ENCODE measurements at places on chromosomes 6 and 20.

GRCh38 chr6:166394036-166394892 is 11.5 kb upstream of the MPC1 start:
- no peak for DNase-seq

DNA sequence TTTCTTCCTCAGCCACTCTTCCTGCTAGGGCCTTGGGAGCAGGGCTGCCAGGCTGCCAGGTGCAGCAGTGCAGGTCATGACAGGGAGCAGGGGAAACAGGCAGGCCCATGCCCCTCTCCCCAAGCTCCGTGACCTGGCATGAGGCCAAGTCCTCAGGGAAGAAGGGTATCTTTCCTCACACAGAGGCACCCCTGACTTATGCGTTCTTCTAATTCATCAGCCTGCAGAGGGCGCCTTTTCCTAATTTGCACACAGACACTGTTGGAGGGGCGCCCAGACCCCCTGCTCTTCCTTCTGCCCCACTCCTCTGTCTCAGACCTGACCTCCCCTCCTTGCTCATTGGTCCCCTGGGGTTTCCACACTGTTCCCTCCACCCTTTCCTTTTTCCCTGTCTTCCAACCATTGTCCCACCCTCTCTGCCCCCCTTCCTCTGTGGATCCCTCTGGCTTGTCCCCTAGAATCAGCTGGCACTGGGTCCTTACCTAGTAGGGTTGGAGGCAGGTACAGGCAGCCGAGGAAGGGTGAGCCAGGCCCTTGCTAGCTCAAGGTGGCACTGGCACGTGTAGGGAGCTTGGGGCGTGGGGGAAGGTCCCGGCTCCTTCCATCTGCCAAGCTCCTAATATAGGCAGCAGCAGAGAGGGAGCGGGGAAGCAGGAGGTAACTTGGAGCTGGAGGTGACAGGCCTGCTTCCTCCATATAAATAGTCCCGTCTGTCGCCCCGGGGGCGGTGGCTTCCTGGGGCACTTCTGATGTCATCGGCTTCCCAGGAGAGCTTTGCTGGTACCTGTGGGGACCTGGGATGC is 154.9 kb upstream of the MLN start:
- DNase-seq = no peak

DNA sequence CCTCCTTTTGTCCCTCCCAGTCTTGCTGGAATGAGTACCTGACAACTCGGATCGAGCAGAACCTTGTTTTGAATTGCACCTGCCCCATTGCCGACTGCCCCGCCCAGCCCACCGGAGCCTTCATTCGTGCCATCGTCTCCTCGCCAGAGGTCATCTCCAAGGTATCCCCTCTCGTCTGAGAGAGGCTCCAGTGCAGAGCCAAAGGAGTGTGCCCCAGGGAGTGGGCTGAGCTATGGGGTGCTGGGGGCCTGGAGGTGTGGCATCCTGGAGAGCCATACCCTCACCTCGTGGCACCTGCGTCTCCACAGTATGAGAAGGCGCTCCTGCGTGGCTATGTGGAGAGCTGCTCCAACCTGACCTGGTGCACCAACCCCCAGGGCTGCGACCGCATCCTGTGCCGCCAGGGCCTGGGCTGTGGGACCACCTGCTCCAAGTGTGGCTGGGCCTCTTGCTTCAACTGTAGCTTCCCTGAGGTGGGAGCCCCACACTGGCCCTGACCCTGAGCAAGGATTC is 8.8 kb downstream of the DNPH1 start:
- DNase-seq = no peak

- DNase-seq = peak; percentile 79
Measured at GRCh38 chr6:34295721-34296120, 46.9 kb upstream of the SMIM29 start.

- no peak for DNase-seq
Measured at GRCh38 chr6:75183099-75183541, 22.7 kb downstream of the COL12A1 start.

- peak; percentile 71 for DNase-seq
Measured at GRCh38 chr6:134619789-134620188, 301.9 kb upstream of the SGK1 start.

- DNase-seq = no peak
Measured at GRCh38 chr6:38173909-38174308, 354.4 kb downstream of the ZFAND3 start.

DNA sequence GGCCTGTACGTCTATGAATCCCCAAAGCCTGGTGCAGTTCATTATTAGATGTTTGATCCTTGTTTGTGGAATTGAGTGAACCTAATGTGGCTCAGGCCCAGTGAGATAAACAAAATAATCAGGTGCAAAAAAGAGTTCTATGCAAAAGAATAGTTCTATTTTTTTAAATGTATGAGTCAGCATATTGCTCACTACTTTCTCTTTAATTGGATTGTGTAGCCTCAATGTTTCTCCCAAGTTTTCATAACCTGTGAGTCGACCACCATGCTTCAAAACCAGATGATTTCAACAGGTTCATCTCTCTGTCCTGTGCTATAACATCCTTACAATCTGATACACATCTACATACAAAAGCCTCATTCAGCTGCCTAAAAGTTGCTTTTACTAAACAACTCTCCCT is 116.5 kb upstream of the HDAC2 start:
- no peak for DNase-seq

GRCh38 chr20:64188682-64189529 is 24.7 kb downstream of the MYT1 start:
- no peak for DNase-seq

GRCh38 chr6:72740135-72740534 is 118.3 kb downstream of the KCNQ5 start:
- no peak for DNase-seq

- no peak for DNase-seq
Measured at GRCh38 chr6:15713325-15713724, 50.5 kb upstream of the DTNBP1 start.

DNA sequence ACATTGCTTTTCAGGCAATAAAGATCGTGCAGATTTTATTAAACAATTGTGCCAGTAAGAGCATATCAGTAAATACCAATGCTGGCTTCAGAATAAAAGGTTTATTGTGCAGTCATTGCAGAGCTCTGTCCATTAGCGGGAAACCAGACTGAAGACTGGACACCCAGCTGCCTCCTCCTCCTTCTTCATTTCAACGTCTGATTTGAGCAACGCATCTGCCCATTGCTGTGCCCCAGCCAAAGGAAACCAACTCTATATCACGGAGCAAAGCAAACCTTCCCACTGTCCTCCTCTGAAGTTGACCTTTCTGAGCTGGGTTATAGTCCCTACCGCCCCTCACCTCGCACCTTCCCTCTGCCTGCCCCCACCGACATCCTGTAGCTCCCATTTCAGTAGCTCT is 80.8 kb downstream of the SLC22A23 start:
- DNase-seq = no peak

- DNase-seq = no peak
Measured at GRCh38 chr6:13421425-13422059, 65.9 kb downstream of the GFOD1 start.

GRCh38 chr20:33789109-33789857 is 21.9 kb upstream of the CHMP4B start:
- no peak for DNase-seq

GRCh38 chr6:151036869-151037680 is 171.6 kb downstream of the MTHFD1L start:
- no peak for DNase-seq

DNA sequence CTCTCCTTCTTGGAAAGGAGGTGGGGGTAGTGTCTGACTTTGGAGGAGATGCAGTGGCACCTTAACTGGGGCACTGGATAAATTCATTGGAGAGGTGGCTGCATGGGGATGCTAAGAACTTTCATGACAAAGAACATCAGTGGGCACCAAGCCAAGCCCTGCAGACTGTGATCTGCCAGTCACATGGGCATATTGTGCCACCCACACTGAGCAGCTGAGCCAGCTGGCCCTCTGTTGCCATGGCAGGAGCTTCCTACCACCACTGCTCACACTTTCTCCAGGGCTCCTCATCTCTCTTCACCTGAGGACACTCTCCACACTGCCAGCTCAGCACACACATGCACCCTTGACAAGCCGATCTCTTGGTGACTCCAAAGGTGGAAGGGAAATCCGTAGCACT is 715.6 kb downstream of the QKI start:
- no peak for DNase-seq

GRCh38 chr6:30267423-30267822 is 54.2 kb upstream of the TRIM26 start:
- DNase-seq = no peak

DNA sequence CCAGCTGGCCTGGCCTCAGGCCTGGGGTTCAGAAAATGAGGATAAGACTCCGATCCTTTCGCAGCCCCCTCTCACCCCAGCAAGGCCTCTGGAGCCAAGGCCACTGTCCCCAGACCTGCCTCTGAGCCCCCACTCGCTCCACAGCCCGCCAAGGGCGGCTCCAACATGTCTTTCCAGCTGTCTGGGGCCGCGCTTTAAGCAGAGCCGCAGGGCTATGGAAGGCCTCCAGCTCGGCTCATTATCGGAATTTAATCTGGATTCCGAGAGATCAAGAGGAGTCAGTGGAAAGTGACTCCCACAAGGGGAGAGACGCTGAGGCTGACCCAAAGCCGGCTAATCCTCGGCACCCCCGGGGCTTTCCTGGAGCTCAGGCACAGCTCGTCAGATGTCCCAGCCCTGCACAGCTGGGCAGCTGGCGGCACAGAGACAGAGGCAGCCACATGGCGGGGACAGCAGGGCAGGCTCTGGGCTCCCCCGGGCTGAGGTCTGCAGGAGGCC is 41.8 kb downstream of the BMP7 start:
- no peak for DNase-seq

GRCh38 chr6:49662892-49663261 is 26.2 kb upstream of the RHAG start:
- no peak for DNase-seq

- peak; percentile 35 for DNase-seq
Measured at GRCh38 chr6:42979523-42980177, 669 bp upstream of the PEX6 start.

- DNase-seq = no peak
Measured at GRCh38 chr20:32678948-32679347, 5.2 kb upstream of the C20orf203 start.

GRCh38 chr6:121593011-121593641 is 157.7 kb downstream of the GJA1 start:
- DNase-seq = no peak

DNA sequence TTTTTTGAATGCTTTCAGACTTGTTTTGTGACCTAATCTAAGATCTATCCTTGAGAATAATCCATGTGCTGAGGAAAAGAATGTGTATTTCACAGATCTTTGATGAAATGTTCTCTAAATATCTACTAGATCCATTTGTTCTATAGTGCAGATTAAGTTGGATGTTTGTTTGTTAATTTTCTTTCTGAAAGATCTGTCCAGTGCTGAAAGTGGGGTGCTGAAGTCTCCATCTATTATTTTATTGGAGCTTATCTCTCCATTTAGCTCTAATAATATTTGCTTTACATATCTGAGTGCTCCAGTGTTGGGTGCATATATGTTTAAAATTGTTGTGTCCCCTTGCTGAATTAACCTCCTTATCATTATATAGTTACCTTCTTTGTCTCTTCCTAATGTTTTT is 303.6 kb downstream of the HTR1B start:
- DNase-seq = no peak

GRCh38 chr20:49484180-49485140 is 2.0 kb upstream of the KCNB1 start:
- DNase-seq = peak; percentile 81

- DNase-seq = no peak
Measured at GRCh38 chr20:37194621-37195417, 15.5 kb upstream of the MROH8 start.

DNA sequence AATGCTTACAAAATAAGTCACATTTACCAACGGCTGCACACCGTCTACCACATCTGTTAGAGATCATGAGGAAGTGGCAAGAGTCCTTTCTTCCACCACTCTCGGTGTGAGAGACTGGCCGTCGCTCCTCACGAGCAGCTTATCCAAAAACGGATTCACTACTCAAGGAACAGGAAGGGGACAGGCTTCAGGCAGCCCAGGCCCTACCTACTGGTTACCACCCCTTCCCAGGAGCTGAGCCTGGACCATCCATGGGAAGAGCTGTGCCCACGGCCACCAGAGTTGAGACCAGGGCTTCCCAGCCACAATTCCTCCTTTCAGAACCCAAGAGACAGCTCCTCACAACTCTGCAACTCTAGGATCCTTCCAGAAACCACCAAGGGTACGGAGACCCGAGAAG is 37.0 kb downstream of the FOXF2 start:
- DNase-seq = no peak

DNA sequence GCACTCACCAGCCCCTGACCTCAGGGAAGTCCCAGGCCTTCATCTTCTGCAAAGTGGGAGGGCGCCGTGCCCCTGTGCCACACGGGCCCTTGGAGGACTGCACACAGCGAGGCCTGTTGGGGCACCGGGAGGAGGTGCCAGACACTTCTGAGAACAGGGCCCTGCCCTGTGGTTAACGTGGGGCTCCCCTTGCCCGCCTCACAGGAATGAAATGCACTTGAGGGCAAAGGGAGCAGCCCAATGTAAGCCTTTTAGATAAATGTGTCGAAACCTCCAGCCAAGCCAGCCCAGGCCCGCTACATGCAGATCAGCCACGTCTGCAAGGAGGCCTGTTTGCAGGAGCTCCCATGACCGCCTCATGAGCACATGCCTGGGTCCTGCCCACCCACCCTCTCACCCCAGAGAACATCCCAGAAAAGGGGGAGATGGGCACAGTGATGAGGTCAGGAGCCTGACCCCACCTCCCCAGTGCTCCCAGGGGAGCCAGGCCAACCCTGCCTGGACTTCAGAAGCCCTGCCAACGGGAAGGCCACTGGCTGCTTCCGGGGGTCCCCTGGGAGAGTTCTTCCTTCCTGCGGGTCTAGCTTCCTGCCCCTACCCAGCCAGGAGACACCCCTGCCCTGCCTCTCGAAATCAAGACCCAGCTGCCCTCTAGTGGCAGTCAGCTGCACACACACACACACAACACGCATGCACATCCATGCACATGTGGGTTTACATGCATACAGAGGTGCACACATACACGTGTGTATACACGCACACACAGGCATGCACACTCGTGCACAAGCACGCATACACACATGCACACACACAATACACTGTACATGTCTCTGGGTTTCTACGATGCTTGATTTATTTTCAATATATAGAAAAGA is 178.7 kb downstream of the TAF4 start:
- peak; percentile 30 for DNase-seq

- no peak for DNase-seq
Measured at GRCh38 chr6:24655215-24655614, 9.2 kb upstream of the KIAA0319 start.

DNA sequence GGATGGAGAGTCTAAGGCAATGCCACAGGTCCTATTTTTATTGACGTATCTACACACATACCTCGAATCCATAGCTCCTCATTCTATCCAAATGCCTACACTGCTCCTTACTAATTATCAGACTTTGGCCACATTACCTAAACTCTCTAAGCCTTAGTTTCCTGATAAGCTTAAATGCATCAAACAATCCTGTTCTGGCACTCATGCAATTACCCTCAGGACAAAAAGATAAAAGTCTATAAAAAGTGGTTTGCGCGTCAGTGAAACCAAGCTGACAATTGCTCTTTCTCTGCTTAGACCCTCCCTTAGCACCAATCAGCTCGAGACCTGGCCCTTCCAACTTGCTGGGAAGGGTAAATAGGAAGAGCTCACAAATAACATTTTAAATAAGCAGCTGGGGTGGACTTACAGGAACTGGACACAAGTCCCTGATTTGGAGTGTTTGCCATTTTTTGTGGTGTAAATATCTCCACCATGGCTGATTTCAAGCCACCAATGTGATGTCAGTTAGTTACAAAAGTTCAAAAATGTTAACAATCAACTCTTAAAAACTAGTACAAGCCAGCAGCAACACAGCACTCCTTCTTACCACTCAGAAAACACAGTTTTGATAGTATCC is 7.2 kb upstream of the PLEKHG1 start:
- no peak for DNase-seq
